Activated T-helper 1 cell treated with anti-CD3 and anti-CD28 coated beads, Interleukin-12 subunit alpha, Interleukin-12 subunit beta, Interleukin-2, Interleukin-4 antibody, amounts not matched to agents 30 ng/mL and 10 ng/mL and 1 ng/mL, durations not matched to agents 14 hours and 24 hours and 36 hours (primary cell): ENCODE measurements at places on chromosomes 16 and 17.

- no peak for DNase-seq
Observed at GRCh38 chr17:11404431-11405276, 163.6 kb downstream of the SHISA6 start.

DNA sequence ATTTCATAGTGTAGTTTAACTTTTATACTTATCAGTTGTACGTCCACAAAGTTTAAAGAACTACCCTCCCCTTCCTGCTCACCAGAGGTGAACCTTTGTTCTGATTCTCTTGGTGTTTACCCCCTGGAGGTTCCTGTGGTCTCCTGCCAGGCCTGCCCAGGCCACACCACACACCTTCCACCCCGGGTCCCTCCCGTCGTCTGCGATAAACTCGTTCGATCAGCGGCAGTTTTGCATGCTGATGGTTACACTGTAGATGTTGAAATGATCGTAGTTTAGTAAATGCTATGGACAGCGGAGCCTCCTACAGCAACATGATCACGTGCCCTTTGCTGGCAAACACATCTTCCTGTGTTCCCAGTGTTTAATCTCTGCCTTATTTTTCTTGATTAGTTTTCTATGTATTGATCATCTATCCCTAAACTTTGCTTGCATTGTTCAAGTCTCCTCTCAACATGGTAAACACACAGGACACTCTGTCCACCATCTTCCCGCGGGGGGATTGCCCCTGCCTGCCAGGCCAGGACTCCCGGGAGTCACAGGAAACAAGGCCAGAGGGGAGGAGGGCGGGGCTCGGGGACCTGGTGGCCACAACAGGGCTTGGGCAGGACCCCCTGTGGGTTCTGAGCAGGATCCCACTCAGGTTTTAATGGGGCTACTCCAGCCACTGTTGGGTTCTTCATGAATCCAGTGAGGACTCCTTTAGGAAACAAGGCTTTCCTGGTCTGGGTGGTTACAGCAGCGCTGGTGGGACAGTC is 2.8 kb upstream of the ACSF3 start:
- no peak for DNase-seq

DNA sequence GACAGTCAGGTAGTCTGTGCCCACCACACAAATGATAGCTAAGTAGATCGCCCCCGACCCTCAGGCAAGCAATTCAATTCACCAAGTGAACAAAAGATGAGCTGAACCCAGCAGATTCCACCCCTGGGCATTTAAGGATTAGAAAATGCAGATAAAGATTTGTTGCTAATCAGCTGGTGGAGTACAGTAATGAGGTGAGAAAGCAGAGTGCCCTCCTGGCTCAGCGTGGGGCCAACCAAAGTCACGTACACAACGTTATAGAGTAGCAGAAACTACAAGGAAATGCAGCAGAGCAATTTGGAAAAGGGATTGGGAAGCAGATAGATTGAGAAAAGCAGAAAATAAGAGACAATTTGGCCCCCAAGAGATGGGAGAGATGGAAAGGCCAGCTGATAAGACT is 91.2 kb downstream of the SOX9 start:
- DNase-seq, result no peak

- no peak for DNase-seq
Observed at GRCh38 chr16:72875291-72876031, 172.5 kb downstream of the ZFHX3 start.

DNA sequence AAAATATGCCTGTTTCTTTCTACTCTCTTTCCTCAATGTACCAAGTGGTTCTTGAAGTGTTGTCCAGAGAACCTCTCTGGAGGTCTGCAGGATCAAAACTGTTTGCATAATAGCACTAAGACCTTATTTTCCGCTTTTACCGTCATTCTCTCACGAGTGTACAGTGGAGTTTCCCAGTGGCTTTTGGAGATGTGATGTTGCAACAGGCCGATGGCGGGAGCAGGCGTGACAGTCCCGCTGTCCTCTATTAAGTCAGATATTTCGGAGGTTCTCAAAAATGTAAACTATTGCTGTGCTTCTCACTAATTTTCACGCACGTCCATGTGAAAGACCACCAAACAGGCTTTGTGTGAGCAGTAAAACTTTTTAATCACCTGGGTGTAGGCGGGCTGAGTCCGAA is 8.3 kb upstream of the GPRC5B start:
- DNase-seq, result no peak

GRCh38 chr17:32933881-32934280 is 5.9 kb downstream of the TMEM98 start:
- DNase-seq, result no peak

DNA sequence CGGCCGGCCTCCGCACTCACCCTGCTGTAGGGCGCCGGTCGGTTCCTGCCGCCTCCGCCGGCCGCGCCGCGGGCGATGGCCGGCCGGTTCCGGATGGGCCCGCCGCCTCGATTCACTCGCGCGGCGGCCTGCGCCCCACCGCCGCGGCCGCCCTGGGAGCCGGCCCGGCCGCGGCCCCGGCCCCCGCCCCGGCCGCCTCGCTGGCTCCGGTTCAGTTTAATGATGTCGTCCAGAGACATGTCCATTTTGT is 158 bp downstream of the ALYREF start:
- no peak for DNase-seq

GRCh38 chr16:66701026-66701425 is 4.5 kb upstream of the CMTM4 start:
- no peak for DNase-seq

DNA sequence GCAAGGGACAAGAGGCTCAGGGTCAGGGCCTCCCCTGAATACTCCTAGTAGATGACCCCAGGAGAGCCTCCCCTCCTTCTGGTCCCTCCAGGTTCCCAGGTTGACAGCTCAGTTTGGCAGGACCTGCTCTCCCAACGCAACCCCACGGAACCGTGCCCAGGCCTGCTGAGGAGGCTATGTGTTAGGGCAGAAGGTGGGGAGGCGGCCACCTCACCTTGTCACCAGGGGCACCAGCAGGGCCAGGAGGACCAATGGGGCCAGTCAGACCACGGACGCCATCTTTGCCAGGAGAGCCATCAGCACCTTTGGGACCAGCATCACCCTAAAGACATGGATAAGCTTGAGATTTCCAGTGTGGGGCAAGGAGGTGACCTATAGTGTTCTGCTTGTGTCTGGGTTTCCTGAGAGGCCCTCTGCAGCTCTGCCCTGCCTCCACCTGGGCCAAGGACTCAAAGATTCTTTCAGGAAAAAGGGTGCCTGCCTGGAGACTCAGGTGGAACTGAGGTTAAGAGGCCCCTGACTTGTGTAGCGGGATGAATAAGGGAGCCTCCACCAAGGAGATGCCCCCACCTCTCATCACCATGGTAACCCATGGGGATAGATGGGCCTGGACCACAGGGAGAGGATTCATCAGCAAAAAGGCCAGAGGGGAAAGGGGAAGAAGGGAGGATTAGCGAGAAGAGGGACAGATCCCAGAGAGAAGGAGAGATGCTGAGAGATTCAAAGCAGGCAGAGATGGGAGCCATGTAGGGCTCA is 10.7 kb downstream of the COL1A1 start:
- DNase-seq, result no peak

GRCh38 chr17:43418441-43419374 is 19.9 kb downstream of the ARL4D start:
- DNase-seq, result no peak

DNA sequence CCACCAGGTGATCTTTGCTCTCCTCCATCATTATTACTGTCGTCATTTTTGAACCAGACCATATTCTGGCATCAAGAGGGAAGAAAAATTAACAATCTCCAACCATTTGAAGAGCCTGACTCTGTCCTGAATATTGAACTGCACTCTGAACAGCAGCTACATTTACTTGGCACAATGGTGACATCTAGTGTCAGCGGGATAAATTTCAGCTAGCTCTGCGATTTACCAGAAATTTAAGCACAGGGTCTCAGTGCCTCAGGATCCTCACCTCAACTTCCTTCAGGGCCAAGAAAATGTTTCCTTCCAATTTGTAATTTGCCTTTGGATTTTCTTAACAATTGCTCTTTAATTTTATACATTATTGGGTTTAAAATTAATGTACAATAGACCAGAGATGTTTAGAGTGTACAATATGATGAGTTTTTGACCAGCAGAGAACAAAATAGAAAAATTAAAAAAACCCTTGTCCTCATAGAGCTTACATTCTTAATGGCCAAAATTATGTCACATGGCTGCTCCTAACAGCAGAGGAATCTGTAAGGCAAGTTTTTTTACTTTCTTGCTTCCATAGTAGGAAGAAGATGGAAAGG is 10.7 kb upstream of the ZNF19 start:
- no peak for DNase-seq

DNA sequence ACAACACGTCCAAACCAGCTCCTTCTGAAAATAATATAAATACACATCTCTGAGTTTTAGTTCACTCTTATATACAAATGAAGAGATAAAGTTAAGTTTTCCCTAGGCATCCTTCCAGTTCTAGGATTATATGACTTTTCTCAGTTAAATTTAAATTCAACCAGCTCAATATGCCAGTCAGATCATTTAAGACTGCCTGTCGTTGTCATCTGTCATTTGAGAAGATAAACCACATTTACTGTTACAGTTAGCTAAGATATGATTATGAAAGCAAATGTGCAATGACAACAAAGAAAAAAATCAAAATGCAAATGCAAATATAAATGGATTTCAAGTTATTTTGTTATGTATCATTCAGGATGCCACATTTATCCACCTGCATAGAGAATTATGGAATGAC is 671.7 kb upstream of the GOT2 start:
- no peak for DNase-seq

DNA sequence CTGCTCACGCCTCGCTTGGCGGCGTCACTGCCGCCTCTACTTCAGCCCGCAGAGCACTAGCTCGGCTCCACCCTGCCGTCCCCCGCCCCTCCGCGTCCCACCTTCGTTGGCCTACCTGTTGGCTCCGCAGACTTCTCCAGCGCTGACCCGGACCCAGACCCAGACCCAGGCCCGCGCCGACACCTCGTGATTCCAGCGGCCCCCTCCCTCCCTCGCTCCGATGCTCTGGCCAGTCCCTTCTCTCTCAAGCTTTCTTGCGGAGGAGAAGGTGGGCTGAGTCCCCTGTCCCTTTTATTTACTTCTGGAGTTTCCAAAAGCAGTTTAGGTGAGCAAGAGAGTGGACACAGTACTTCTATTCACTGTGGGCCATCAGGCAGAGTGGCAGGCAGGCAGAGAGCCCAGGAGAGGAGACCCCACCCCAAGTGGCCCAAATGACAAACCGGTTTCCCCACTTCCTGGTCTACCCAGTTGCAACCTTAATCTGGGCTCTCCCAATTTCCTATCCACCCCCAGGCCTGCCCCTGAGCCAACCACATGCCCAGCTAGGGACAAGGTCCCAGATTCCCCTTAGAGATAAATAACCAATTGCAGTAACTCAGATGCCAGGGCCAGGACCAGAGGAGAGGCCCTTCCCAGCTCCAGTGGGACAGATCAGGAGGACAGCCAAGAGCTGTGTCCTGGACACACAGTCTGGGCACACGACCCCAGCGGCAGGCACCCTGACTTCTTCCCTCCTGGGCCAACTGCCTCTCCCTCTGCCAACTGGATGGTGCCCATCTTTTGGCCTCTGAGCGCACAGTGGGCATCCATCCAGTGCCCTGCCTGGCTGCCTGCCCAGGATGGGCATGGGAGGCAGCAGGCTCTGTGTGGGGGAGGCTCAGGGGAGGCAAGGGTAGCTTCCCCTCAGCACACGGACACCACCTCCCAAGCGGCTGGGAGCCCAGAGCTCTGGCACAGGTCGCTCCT is 1.2 kb upstream of the SRCIN1 start:
- DNase-seq, result no peak

DNA sequence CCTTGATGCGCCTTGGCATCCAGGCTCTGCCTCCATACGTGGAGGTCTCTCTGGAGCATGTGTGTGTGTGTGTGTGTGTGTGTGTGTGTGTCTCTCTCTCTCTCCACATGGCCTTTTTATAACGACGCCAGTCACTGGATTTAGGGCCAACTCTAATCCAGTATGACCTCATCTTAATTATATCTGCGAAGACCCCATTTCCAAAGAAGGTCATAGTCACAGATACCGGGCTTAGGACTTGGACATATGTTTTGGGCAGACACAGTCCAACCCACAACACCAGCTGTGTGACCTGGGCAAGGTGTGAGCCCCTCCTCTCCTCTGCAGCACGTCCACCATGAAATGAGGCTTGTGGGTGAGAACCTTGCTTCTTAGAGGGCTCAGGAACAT is 138.4 kb upstream of the PLCG2 start:
- DNase-seq, result no peak

DNA sequence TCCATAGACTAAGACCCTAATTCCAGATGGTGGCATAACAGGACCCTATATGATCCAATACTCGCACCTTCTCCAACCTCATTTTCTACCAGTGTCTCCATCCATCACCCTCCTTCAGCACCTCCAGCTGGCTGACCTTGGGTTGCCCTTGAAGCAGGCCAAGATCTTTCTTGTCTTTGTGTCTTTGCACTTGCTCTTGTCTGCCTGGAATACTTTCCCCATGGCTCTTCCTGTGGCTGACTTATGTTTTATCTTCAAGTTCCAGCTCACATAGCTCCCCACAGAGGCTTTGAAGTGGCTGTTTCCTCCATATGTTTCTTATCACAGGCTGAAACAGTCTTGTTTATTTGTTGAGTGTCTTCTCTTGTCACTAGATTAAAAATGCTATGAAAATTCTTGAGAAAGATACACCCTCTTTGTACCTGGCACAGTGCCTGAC is 29.6 kb upstream of the MMD start:
- DNase-seq, result no peak

- DNase-seq, result no peak
Observed at GRCh38 chr17:77214743-77215142, 74.0 kb downstream of the SEC14L1 start.

DNA sequence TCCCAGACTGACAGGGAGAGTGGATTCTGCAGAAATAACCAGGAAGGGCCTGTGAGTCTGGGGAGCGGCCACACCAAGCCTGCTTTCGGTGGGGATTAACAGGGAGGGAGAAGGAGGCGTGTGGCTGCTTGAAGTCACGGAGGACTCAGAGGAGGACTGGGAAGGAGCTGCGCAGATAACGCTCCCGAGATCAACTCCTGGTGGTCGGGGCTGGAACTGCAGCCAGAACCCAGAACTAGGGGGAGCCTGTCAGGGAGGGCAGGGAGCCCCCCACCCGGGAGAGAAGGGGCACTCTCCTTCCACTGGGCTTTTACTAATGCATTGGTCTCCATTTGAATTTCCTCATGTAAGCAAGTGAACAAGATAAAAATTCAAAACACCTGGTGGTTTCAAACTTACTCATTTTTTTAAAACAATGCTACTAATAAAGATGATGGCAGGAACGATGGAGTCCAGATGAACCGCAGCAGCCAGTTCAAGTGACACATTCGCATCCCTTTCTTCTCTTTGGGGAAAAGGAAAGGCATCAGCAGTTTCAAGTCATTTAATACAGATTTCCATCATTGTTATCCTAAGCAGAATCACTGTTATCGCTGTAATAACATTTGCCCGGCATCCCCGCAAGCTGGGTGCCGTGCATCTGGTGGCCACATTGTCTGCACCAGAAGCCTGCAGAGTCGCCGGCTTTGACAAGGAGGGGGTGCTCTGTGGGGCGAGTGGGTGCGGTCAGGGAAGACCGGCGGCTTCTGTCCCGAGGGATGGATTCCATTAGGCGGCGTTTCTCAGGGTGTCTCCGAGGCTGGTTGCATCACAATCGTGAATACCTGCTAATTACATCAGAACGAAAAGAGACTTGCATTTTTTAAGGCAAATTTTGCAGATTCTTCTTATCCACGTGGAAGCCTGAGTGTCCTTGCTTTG is 183.0 kb downstream of the FOXL1 start:
- DNase-seq, result peak; percentile 38
